ENCODE measurements at places on chromosomes 6 and 20. TPM values are rescaled to one million over a fixed set of nuclear protein-coding genes. Genes with fewer than 3 reads are reported as not detected.

PPIL6 gene
- 2.9 TPM for total RNA-seq

B3GALT4 gene
- total RNA-seq, result 0.93 TPM

OR2H2 gene
- not detected for total RNA-seq

OXT gene
- not detected for total RNA-seq

CDH4 gene
- 8.4 TPM for total RNA-seq

Data from A549 treated with CORT108297 at 1 μM for 4 hours (cell line).